Kasumi-1 (cell line): ENCODE measurements at places on chromosomes 11 and 22.

GRCh38 chr11:19929147-19929546 lies 216.5 kb downstream of the NAV2 start:
- DNase-seq, result no peak

DNA sequence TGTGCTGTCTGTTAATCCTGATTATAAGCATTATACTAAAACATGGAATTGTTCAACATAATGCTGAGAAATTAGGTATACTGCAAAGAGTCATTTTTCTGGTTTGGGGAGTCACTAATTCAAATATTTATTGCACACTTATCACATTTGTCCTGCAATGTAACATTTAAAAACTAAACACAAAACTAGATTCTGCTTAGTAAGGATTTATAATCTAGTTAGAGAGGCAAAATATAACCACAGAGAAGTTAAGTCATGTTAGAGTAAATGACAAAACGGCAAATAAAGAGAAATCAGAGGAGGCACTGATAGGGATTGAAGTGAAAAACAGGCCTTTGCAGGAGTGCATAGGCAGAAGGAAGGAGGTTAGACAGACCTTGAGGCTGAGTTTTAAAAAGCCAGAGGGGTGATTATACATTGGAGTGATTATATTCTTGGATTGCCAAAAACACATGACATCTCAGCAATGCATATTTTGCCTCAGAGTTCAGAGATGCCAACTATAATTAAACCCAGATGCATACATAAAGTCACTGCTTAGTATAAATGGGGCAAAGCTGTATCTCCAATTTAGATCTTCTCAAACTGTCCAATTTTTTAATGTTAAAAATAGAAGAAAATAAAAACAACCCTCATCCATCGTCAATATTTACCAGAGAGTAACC lies 49.7 kb downstream of the CCDC34 start:
- DNase-seq, result no peak

GRCh38 chr22:26768156-26768515 lies 110.7 kb downstream of the MIAT start:
- DNase-seq, result no peak

DNA sequence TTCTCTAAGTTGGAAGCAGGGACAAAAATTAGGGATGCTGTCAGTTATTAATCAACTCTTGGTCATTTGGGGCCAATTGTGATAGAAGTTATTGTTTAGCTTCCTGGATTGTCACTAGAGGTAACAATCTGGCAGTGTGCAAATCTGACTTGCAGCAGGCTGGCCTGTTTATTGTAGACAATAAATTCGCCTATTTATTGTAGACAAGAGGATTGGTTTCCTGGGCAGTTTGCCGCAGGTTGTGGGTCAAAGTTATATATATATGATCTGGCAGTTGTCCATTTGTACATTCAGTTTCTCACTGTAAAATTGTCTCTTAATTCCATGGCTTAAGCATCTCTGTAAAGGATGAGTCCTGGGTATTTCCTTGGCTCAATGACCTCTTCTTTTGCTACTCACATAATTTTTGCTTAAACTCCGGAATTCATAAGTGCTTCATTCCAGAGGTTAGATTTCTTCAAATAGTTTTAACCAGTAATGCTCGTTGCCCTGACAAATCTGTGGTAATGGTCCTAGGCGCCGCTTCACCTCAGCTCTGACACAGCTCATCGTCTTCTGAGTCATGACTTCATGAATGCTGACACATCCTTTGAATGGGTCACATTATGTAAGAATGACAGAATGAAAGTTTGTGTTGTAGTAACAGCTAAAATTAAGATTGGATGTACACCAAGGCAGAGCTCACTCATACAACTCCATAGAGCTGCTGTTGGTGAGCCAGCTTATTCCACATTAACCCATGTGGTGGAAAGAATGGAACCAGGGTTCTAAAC lies 7.8 kb upstream of the MMP3 start:
- DNase-seq, result no peak

GRCh38 chr22:21582801-21583740 lies 15.6 kb downstream of the UBE2L3 start:
- no peak for DNase-seq

GRCh38 chr22:49587987-49588386 lies 239.7 kb downstream of the BRD1 start:
- DNase-seq, result no peak

DNA sequence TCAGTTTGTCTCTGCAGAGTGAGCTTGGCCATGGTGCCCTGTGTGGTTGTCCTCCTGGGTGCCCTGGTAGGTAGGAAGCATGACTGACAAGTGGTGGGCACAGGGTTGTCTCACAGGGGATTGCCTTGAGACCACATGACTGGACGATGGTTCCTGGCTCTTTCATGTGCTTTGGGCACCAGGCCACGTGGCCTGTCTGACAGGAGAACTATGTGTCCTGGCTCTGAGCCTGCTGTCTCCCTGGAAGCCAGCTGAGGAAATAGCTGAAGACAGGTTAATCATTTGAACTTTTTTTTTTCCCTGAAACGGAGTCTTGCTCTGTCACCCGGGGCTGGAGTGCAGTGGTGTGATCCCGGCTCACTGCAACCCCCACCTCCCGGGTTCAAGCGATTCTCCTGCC lies 93.2 kb downstream of the LDLRAD3 start:
- no peak for DNase-seq

GRCh38 chr11:7251487-7251835 lies 243 bp upstream of the SYT9 start:
- DNase-seq, result no peak

GRCh38 chr11:12411806-12412727 lies 34.7 kb downstream of the PARVA start:
- peak; percentile 66 for DNase-seq

DNA sequence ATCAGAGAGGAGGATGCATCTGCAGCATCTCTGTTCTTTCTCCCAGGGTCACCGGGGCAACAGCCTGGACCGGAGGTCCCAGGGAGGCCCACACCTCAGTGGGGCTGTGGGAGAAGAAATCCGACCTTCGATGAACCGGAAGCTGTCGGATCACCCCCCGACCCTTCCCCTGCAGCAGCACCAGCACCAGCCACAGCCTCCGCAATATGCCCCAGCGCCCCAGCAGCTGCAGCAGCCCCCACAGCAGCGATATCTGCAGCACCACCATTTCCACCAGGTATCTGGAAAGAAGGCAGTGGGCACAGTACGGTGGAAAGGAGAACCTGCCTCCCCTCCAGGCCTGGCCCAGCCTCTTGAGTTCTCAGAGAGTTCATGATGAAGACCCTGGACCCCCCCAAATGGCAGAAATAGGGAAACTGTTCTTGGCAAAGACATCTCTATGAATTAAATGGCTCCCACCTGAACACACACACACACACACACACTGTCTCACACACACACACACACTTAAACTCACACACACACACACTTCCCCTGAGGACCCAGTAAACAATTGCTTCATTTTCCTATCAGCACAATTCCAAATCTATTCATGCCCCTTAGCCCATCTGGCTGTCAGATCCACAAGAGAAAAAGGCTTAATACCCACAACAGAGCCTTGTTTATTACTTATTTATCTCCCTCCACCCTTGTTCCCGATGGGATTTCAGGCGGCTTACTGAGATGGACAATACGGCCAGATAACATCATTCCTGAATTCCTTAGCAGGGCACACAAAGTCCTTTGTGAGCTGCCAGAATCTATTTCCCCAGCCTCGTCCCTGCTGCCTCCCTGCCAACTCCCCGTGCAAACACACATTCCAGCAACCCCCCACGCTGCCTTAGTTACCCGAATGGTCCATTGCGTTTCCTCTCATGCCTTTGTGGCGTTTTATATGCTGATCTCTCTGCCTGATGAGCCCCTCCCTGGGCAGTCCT lies 8.1 kb downstream of the TMA7B start:
- DNase-seq, result no peak

DNA sequence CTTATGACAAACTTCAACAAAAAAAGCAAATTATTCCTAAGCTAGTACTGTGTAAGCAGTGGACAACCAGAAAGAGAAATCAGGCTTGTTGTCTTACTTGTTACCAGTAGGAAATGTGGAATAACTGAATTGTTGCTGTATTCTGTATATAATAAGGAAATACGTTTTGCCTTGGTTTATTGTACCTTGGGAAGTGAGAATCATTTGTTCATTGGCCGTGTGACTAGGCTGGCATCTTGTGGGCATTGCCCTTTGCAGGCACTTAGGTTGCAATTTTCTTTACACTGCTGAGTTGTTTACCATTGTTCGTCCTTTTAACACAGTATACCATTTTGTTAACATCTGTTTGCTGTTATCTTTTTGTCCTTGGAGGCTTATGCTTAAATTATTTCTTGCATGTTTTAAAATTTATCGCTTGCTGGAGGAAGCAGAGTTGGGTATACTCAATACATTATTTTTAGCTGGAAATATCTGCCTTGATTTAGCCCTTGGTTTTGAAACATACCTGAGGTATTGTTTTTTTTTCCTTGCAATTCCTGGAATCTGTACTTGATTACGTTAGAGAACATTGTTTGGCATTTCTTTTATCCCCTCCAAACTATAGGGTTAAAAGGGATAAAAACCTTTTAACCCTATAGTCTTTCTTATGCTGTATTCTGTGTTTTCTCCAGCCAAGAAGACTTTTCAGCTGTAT lies 109.3 kb downstream of the DDX10 start:
- DNase-seq, result no peak

GRCh38 chr11:134398644-134399292 lies 13.3 kb downstream of the B3GAT1 start:
- DNase-seq, result no peak

- DNase-seq, result no peak
Observed at GRCh38 chr11:12392672-12393071, 15.3 kb downstream of the PARVA start.

- DNase-seq, result no peak
Observed at GRCh38 chr11:19244621-19245020, 3.9 kb upstream of the E2F8 start.

DNA sequence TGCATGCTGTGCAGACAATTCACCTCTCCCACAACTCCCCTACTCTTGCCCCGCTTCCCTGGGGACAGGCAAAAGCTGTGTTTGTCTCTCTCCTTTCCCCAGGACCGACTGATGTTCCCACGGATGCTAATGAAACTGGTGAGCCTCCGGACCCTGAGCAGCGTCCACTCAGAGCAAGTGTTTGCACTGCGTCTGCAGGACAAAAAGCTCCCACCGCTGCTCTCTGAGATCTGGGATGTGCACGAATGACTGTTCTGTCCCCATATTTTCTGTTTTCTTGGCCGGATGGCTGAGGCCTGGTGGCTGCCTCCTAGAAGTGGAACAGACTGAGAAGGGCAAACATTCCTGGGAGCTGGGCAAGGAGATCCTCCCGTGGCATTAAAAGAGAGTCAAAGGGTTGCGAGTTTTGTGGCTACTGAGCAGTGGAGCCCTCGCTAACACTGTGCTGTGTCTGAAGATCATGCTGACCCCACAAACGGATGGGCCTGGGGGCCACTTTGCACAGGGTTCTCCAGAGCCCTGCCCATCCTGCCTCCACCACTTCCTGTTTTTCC lies 1.4 kb upstream of the MADD start:
- DNase-seq, result peak; percentile 70

GRCh38 chr11:119876841-119877240 lies 147.8 kb upstream of the NECTIN1 start:
- DNase-seq, result no peak

GRCh38 chr22:22450343-22450839 lies 58.2 kb downstream of the ZNF280B start:
- peak; percentile 58 for DNase-seq

DNA sequence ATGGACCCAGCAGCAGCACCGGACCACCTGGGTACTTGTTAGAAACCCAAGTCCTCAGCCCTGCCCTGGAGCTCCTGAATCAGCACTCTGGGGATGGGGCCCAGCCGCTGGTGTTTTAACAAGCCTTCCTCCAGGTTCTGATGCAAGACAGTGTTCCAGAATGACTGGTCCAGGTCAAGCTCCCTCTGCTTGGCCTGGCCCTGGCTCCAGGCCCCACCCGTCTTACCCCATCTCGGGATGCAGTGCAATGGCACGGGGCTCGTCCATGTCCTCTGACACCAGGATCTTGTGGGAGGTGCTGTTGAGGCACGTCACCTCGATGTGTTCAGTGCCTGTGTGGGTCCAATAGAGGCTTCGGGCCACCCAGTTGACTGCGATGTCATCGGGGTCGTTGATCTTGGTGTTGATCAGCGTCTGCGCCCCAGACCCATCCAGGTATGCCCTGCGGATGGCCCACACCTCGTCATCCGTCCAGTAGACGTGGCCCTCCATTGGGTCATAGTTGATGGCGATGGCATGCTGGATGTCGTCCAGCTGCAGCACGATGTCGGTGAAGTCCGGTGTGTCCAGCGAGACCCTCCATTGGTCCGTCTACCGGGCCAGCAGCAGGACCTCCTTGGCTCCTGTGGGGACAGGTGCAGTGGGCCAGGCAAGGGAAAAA lies 140.3 kb downstream of the CRYBB2 start:
- no peak for DNase-seq

GRCh38 chr11:17145972-17146371 lies 61.8 kb downstream of the PIK3C2A start:
- no peak for DNase-seq

GRCh38 chr11:120465921-120466534 lies 45.5 kb upstream of the GRIK4 start:
- no peak for DNase-seq

- no peak for DNase-seq
Observed at GRCh38 chr11:66457826-66458225, 8.9 kb upstream of the PELI3 start.

- DNase-seq, result no peak
Observed at GRCh38 chr11:1746511-1746931, 3.9 kb downstream of the IFITM10 start.

DNA sequence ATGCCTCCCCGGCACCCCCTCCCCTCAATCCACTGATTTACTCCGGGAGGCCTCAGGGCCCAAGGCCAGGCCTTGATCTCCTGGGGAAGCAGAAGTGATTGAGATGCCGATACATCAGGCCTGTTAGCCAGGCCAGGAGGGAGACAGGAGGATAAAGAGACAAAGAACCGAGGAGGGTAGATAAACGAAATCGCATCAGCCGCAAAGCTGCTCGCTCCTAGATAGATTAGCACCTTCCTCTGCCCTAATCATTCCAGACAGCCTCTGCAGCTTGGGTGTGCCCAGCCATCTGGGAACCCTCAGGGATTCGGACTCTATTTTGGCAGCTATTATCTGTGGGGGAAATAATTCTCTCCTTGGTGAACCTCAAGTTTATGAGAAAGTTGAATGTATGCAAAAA lies 121.2 kb downstream of the ABTB2 start:
- DNase-seq, result no peak

GRCh38 chr11:35663408-35663702 lies 780 bp downstream of the TRIM44 start:
- DNase-seq, result no peak

GRCh38 chr11:35919244-35919643 lies 24.6 kb upstream of the LDLRAD3 start:
- DNase-seq, result no peak
